ENCODE measurements at places on chromosomes 7 and 10. TPM values are rescaled to one million over a fixed set of nuclear protein-coding genes. Genes with fewer than 3 reads are reported as not detected.

GPR15LG gene
- not detected for total RNA-seq

MOGAT3 gene
- total RNA-seq, result not detected

TMEM184A gene
- total RNA-seq, result 0.33 TPM

CPA2 gene
- not detected for total RNA-seq

SEMA4G gene
- 1.9 TPM for total RNA-seq
